ENCODE measurements at places on chromosomes 4 and X.

- DNase-seq, result no peak
These were observed 105.8 kb downstream of the TBX22 start for GRCh38 chrX:80120335-80120734.

- no peak for DNase-seq
These were observed 674.6 kb upstream of the NR3C2 start for GRCh38 chr4:149116806-149117205.

DNA sequence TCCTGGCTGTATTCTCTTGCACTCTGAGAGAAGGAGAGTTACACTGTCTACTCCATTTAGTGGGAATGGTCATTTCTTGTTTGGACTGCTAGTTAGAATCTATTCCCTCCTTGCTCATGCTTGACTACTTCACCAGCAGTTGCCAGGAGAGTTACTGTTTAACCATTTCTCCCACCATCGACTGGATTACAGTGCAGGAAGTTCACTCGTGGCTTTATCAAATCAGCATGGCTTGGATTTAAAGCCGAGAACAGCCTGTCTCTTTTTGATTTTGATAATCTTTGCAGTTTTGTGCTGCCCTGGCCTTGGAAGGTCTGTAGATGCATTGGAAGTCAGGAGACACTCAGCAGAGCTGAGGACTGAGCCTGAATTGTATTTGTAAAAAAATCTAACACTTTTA, 3.2 kb downstream of the GBA3 start:
- no peak for DNase-seq

- DNase-seq, result no peak
These were observed 372.4 kb upstream of the SLC7A11 start for GRCh38 chr4:138614398-138615142.

DNA sequence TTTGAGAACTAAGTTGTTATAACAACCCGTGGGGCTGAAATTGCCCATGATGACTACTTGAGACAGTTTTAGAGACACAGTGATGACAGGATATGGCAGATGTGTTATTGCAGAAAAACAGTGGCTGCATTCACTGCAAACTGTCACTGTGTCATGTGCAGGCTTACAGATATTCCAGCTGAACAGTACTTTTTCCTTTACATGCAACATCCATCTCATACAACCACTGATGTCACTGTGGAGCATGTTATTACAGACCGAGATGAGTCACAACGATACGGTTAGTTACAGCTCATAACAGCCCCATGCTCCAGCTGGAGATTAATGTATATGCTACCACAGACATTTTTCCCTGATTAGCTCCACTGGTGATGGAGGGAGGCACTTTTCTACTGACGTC, 207.4 kb downstream of the TMA16 start:
- DNase-seq, result no peak

DNA sequence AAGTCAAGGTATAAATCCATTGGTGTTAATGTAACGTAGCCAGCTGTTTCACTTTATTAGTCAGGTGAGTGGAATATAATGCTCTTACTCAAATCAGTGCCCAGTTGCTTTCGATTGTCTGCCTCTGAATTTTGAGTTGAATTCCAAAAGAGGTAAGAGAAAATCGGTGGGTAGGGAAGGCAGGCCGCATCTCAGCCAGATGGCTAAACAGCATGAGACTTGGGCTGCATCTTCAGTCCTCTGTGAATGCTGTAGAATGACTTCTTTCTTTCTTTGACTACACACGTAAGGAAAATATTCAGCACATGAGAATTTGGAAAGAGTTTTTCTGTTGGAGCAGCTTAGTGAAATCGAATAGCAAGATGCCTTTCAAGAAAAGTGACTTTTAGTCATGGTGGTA, 49.5 kb downstream of the TSPAN7 start:
- DNase-seq, result no peak

- DNase-seq, result peak; percentile 42
These were observed 72.9 kb upstream of the ENOX2 start for GRCh38 chrX:130975947-130976346.

DNA sequence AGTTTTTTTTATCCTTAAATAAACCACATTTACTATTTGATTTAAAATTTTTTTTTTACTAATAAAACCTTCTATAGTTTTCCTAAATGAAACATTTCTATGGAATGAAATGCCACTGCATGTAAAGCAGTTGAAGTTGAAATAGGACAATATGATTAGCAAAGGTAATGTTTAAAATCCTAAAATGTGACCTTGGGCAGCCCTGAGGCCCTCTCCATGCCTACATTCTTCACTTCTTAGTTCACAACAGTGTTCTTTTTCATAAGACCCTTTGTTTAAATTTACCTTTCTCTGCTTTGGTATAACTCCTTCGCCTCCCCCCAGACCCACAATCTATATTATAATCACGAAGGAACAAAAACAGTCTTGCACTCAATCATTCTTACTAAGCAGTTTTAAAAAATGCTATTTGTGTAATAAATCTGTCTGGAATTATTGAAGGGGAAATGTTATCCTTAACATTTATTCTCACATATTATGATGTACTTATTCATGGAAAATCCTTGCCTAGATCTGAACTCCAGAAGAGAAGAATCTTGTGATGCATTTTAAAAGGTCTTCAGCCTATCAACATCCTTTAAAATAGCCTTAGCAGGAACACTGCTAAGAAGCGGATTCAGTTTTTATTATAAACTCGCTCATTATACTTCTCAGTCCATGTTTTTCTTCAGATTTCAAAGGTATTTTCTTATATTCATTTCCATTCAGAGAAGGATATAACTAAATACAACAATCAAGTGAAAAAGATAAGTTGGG, 124.6 kb upstream of the NAP1L5 start:
- no peak for DNase-seq

- DNase-seq, result peak; percentile 7
These were observed 22.1 kb downstream of the PPP1R2C start for GRCh38 chrX:42755815-42756214.

GRCh38 chr4:112473985-112474384, 42.0 kb downstream of the NEUROG2 start:
- DNase-seq, result no peak

DNA sequence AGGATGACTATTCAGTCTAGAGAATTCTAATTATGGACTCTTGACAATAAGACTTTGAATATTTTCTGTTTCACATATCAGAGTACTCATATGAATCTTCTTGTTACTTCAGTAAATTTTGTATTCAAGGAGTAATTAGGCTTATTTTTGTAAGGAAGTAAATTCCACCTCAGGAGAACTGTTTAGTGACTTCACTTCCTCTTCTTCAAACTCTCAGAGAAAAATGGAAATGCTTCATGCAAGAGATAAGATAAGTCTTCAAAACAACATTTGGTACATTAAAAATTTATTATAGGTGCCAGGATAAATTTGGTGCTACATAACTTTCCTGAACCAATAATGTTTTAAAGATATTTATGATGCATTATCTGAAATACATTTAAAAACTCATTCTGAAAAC, 1421.9 kb downstream of the PCDH7 start:
- DNase-seq, result no peak

- no peak for DNase-seq
These were observed 132.4 kb downstream of the RPA4 start for GRCh38 chrX:97016106-97016505.

DNA sequence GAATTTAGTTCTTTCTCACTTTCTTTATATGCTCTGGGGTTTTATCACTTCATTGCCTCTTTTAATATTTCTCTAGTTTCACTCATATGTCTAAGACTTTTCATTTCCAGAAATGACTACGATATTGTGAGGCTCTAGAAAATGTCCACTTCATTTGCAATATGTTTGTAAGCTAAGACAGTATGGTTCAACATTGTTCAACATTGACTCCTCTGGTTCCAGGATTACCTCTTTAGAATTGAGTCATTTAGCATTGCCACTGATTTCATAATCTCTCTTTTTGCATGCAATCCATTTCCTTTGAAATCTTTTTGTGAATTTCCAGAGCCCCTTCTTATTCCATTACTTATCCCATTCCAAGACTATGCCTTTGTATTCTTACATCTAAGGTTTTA, 32.3 kb downstream of the BBS12 start:
- no peak for DNase-seq

- no peak for DNase-seq
These were observed 182.8 kb downstream of the LARP7 start for GRCh38 chr4:112819729-112820128.

DNA sequence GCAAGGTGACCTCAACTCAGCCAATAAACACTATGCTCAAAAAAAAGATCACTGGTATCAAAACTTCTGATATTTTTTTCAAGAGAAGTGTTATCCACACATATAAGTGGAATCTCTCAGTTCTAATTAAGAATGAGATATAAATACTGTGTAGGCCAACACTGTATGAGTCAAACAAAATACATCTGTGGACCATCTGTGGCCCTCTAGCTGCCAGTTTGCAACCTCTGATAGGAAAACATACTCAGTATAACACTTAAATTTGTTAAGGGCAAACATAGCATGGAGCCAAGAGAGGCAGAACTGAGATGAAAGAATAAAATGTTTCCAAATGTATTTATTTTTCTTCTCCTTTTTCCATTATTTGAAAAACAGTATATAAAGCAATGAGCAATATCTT, 377.3 kb downstream of the ARAP2 start:
- DNase-seq, result no peak

- DNase-seq, result no peak
These were observed 42.5 kb downstream of the TMEM164 start for GRCh38 chrX:110045421-110045820.

DNA sequence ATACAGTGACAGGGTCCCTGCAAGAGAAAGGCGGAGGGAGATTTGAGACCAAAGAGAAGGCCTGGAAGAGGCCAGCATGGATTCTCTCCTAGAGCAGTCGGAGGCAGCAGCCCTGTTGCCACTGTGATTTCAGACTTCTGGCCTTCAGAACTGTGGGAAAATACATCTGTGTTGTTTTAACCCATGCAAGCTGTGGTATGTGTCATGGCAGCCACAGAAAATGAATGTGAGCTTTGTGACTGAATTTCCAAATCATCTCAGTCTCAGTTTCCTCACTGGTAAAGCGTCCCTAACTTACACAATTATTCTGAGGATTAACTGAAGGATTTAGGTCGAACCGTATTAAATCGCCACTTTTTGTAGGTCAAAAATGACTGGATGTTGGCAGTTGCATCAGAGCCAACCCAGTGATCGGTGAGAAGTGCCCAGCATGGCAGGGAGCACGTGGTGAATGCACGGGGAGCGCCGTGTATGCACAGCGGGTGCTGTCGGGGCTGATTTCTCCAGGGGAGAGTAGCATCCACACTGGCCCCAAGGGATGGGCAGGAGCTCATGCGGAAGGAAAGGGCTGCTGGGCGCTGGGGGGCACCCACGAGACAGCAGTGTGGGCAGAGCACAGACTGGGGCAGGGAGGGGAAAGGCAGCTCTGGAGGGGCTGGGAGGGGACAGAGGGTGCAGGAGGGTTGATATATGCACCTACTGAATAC, 23.8 kb upstream of the NSG1 start:
- DNase-seq, result no peak

- DNase-seq, result peak; percentile 75
These were observed 97.6 kb downstream of the CPE start for GRCh38 chr4:165476214-165477098.

DNA sequence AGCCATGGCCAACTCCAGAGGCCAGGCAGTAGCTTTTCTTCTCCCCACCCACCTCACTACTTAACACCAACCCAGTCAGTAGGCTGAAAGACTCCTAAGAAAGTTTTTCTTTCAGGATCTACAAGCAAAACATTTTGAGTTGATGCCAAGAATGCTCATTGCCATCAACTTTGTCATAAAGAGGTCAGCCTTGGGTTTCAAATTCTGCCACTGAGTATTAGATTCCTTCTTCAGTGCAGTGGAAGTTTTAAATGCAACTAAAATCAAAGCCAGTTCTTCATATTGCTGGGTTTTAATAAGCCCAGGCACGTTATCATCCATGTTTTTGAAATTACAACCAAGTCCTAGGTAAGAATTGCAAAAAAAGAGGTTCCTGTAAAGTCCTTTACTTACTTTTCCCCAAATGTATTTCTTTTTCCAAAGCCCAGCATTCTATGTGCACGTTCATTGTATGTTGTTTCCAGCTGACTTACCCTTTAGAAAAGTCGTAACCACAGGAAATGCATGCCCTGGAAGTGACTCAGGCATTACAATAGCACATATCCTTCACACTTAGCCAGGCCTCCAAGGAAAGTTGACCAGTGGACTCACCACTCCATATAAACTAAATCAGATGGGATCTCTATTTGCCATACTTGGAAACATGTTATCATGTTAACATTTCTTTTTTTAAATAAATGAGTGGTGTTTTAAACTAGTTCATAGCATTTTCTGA, 229.9 kb downstream of the SOX3 start:
- no peak for DNase-seq

DNA sequence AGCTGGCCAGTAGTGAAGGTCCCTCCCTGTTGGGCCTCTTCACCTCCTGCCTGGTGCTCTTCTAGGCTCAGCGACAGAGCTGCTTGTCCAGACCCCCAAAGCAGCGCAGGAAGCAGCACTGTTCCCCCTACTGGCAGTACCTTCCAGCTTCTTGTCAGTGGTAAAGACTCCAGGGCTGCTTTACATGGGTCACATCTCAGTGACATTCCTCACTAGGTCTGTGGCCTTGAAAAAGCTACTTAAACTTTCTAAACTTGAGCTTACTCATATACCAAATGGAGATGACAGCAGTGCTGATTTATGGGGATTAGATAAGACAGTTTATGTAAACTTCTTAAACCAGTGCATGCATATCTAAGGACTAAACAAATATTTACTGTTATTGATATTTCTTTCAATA, 117.3 kb downstream of the FAT4 start:
- no peak for DNase-seq

GRCh38 chr4:113270520-113271319, 221.3 kb downstream of the ANK2 start:
- no peak for DNase-seq

GRCh38 chr4:52799813-52800212, 48.6 kb upstream of the ERVMER34-1 start:
- no peak for DNase-seq

DNA sequence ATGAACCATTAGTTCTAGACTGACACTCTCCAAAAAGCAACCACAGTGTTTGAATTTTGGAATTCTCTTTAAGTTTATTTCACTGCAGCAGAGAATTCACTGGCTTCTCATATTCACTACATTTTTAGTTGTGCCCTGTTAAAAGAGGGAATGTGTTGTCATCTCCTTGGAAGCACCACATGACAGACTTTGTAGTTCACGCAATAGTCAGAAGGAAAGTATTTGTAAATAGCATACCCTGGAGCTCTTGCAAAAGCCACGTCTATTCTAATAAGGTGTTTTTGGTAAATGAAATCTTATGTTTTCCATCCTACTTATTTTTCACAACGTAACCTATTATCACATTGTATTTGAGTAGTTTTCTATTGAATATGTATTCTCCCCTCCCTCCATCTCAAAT, 25.8 kb downstream of the DOCK11 start:
- peak; percentile 63 for DNase-seq

- no peak for DNase-seq
These were observed 6.4 kb upstream of the VAMP7 start for GRCh38 chrX:155874571-155875244.

All from trophoblast cell (in vitro differentiated cells and primary cell).